ENCODE measurements at places on chromosomes 3 and 15.
A peak's percentile ranks its signal among the peaks of the same experiment; 100 is the strongest.

- DNase-seq, result no peak
These were observed 46.2 kb downstream of the TBL1XR1 start for GRCh38 chr3:177150970-177151627.

GRCh38 chr3:97070302-97070701 lies 255.9 kb downstream of the EPHA6 start:
- DNase-seq, result no peak

DNA sequence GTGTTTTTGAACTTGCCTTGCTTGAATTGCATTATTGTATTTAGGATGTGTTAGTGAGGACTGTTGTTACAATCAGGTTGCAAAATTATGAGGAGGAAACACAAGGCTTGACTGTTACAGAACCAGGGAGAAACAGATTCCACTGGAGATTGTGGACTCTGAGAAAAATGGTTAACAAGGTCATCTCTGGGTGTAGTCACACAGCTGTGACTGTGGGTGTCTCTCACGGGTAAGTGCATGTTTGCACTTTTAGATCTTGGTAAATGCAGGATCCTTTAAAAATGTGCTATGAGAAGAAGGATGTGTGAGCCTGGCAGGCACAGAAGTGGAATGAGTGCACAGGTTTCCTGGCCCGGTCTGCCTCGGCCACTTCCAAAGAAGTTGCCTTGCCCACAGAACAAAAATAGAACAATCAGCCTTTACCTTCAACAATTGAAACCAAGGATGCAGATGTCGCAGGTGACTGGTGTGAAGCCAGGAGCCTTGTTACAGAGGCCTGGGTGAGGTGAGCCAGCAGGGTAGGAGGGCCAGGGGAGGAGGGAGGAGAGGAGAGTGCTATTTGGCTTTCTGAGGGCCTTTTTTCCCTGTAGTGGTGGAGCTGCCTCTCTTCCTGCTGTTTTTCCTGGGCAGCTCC lies 68.0 kb downstream of the ABHD5 start:
- no peak for DNase-seq

DNA sequence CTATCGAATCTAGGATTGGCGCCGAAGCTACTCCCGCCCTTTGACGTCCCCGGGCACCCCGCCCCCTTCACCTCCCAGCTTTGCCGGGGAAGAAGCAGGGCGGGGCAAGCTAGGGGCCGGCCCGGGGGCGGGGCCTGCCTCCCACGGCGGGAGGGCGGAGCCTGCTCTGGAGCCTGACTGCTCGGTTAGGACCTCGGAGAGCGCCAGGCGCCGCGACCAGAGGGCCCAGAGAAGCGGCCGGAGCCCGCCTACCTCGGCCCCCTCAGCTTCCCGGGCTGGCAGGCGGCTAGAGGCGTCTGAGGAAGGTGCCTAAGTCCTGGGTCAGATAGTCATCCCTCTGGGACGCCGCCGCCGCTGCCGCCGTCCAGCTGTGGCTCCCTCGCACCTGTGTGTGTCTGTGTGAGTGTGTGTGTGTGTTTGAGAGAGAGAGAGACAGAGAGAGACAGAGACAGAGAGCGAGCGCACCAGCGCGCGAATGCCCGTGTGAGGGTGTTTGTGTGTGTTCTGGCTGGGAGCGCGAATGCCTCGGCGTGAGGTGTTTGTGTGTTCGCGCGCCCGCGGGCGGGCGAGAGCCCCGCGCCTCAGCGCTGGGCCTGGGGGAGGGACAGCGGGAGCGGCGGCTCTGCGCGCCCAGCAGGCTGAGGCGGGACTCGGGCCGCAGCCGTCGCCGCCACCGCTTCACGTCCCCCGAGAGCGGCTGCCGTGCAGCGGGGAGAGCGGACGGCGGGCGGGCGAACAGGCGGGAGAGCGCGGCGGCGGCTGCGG lies at the start of gene STXBP5L:
Gene STXBP5L (plus strand): TSS at position 176 of the 765 bp plus-strand sequence. CDS start 1,374 bp downstream, outside the sequence.
- no peak for DNase-seq

DNA sequence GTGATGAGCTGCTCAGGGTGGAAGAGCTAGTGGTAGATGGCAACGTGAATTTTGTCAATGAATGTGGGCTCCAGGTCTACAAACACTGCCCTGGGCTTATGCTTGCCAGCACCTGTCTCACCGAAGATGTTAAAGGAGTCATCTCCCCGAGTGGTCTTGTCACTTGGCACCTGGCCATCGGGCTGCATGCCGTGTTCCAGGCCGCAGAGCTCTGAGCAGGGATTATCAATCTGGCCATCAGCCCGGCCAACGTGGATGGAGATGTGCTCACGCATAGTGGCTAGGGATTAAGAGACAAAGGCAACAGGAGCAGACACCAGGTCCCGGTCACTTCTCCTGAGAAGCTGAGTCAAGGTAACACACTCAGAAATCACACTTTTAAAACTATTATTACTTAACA lies 54.8 kb upstream of the ACTC1 start:
- no peak for DNase-seq

- DNase-seq, result no peak
These were observed 48.8 kb upstream of the TMCO5A start for GRCh38 chr15:37885651-37886050.

- DNase-seq, result no peak
These were observed 285.8 kb upstream of the GADL1 start for GRCh38 chr3:31180274-31180673.

GRCh38 chr15:85330901-85331588 lies 49.4 kb upstream of the AKAP13 start:
- peak; percentile 52 for DNase-seq

- DNase-seq, result no peak
These were observed 38.4 kb downstream of the NDUFB4 start for GRCh38 chr3:120634539-120634938.

- DNase-seq, result no peak
These were observed 573.7 kb downstream of the TBL1XR1 start for GRCh38 chr3:176623468-176624150.

- DNase-seq, result no peak
These were observed 104.4 kb downstream of the TMCO5A start for GRCh38 chr15:38038659-38039442.

DNA sequence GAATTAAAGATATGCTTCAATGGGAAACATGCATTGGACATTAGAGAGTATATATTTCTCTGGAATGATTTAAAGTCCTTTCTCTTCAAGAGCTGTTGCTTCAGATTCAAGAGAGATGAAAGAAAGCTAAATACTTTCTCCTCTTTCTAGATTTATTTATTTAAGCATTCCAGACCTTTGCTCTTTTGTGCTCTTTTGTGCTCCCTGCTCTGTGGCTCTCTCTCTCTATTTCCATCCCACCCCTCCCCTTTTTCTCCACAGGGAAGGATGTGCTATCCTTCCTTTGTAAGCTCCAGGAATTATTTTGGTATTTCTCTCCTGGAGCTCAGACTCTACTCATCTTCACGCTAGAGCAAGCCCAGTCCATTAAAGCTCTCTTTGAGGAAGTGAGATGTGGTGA lies 871.9 kb upstream of the GBE1 start:
- DNase-seq, result no peak

DNA sequence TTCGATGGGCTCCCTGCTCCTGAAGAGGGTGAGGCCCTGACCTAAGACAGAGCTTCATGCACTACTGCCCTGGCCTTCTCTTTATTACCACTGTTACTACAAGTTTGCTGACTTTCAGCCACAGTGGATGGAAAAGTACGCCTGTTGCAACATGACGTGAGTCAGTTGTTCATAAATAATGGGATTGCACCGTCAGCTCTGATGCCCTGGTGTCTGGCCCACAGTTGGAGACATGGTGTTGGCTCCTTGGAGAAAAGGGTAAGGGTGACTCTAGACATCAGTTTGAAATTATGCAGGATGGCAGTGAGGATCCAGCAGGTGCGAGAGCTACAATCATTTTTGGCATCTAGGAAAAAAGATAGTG lies 5.5 kb downstream of the PAQR5 start:
- DNase-seq, result no peak

GRCh38 chr15:63188926-63189871 lies at the start of gene RAB8B:
Gene RAB8B (plus strand): TSS chr15:63189606. CDS start chr15:63189625, 19 bp downstream.
- DNase-seq, result peak; percentile 91

DNA sequence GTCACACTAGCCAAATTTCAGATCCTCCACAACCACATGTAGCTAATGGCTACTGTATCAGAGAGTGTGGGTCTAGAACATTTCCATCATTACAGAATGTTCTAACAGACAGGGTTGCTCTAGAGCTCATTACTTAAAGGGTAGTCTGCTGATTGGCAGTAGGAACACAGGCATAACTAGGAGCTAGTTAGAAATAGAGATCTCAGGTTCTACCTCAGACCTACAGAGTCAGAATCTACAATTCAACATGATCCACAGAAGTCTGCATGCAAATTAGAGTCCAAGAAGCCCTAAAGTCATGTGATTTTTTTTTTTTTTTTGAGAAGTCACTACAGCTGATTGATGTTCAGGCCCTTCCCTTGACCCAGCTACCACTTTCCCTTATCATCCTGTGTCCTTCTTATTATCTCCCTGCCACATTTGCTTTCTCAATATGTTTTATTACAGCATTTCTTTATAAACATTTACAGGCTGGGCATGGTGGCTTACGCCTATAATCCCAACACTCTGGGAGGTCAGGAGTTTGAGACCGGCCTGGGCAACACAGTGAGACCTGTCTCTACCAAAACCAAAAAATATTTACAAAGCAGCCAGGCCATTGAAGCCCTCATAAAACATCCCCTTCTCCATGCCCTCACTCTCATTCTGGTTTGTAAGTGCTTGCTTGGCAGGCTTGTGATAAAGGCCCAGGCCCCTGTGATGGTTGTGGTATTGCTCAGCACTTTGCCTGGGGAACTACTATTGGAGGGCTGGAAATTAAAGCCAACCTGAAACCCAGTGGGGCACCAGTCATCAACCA lies 3.8 kb upstream of the ABHD5 start:
- no peak for DNase-seq

- DNase-seq, result no peak
These were observed 154.1 kb downstream of the EDEM1 start for GRCh38 chr3:5341610-5342009.

DNA sequence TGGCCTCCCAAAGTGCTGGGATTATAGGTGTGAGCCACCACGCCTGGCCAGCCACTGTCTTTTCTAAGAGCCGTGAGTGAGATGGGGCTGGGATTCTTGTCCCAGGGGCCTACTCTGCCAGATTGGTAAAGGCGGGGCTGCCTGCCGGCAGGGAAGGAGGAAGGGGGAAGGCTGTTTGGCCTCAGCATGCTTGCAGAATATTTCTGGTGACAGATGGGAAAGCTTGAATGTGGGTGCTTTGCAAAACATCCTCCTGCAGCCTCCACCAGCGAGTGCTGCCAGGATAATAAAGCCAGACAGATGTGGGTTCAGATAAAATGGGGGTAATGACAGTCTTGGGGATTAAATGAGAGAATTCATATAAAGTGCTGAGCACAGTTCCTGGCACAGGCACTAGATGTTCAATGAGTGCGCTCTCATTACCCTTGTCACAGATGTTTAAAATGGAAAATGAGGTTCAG lies 19.8 kb upstream of the ACOX2 start:
- no peak for DNase-seq

DNA sequence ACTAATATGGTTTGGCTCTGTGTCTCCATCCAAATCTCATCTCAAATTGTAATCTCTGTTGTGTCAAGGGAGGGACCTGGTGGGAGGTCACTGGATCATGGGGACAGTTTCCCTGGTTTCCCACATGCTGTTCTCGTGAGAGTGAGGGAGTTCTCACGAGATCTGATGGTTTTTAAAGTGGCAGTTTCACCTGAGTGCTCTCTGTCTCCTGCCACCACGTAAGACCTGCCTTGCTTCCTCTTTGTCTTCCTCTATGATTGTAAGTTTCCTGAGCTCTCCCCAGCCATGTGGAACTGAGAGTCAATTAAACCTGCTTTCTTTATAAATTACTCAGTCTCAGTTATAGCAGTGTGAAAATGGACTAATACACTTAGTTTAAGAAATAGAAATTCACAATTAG lies 228.9 kb downstream of the CD47 start:
- DNase-seq, result no peak

DNA sequence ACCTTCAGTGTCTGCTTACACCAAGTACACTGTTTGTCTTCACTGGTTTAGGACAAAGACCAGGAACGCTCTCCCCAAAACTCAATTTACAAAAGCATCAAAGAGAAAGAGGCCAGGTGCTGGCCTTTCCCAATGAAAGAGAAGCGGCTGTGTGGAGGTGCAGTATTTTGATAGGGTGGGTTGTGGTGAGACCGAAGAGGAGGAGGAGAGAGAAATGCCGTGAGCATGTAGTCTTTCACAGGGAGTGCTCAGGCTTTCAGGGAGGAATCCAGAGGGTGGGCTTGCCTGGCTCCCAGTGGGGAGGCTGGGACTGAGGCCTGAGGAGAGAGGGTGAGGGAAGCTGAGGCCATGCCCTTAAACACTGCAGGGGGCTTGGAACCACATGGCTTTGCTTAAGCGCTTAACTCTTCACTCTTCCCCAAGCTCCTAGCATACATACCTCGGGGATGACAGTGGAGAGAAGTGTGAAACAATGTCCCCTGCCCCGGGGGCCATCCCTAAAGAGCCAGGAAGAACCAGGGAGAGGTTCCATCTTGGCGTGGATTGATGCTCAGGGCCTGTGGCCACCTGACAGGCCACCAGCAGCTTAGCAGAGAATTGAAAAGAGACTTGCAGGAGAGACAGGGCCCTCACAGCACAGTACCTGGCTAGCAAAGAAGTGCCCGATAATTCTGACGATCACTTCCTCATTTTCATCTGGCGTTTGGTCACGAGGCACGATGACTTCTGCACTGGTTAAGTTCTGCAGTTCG lies 60.5 kb downstream of the SENP2 start:
- DNase-seq, result no peak

- DNase-seq, result no peak
These were observed 13.2 kb upstream of the SCAMP5 start for GRCh38 chr15:74982183-74982582.

GRCh38 chr15:90337256-90337655 lies 14.8 kb upstream of the ZNF774 start:
- no peak for DNase-seq

DNA sequence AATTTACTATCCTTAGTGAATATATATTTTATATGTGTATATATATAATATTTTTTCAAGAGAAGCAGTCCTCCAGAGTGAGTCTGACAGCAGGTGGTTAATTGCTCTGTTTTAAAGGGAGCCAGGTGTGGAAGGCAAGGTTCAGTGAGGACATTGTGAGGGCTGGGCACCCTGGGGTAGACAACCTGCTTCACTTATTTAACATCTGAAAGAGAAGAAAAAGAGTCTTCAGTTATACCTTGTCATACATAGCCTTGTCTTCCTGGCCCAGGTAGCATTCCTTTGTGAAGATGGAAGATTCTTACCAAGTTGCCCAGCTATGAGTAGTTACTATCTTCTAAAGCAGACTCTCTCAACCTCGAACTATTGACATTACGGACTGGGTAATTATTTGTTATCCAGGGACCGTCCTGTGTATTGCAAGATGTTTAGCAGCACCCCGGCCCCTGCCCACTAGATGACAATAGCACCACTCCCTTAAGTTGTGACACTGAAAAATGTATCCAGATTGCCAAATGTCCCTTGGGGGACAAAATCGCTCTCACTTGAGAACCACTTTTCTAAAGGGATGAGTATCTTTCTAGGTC lies 336.0 kb upstream of the TRIM42 start:
- DNase-seq, result no peak

GRCh38 chr15:51024735-51025453 lies 69.8 kb downstream of the TNFAIP8L3 start:
- DNase-seq, result no peak

DNA sequence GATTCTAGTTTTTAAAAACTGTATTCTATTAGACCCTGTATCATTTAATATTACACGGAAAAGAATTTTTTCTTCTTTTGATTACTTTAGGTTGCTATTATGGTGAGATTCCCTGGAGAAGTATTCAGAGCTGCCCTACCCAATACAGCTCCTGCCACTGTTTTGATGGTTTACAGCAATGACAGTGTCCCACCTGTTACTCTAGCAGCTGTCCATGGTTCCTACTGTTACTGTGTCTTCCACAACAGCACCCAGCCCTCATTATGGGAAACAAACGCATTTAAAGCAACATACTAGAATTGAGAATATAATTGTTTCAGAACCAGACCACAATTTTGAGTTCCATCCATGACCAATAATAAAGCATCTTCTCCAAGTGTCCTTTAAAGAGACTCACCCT lies 450.7 kb downstream of the SHQ1 start:
- no peak for DNase-seq
